ENCODE measurements at places on chromosomes 3 and 15.

DNA sequence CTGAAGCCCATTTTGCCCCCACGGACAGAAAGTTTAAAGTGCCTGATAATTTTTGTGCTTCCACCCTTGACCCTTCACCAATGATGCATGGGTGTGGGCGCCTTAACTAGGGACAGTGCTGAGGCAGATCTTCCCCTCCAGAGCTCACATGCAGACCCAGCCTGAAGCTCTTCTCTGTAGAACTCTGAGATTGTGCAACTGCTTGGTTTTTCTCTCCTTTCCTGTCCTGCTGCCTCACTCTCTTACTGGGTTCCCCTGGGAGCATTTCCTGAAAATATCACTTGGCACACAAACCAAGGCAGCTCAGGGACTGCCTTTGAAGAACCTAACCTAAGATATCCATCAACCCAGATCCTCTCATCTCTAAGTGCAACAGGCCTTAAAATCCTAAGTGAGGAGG lies 220.3 kb upstream of the STT3B start:
- DNase-seq = no peak

DNA sequence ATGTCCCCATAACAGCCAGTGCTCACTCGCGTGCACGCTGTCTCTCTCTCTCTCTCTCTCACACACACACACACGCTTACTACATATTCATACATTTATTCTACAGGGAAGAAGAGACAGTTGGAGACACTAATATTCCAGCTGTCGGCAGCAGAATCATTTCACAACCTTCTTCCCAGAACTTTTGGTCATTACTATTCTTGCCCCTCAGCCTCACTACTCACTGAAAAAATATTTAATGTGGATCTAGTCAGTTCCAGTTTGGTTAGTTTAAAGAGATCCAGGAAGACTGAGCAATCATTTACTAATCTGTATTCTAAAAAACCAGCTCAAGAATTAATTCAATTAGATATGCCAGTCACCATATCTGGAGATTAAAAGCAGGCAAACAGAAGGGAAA lies 394.9 kb downstream of the PTPRG start:
- DNase-seq = no peak

DNA sequence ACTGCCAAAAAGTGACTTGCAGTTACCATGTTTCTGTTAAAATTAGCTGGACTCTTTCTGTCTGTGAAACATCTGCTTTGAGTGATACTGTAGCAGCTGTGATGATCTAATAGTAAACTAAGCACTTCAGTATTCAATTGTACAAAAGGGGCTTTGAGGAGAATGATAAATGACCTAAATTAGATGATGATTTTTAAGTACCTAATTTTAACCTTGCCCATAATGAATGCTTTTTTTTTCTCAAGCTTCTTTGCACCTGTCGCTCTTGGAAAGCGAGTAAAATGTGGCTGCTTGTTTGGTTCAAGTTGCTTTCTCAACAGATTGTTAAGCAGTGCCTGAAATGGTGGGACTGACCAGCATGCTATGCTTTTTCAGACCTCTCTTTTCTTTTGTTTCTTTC lies 752.3 kb downstream of the EPHA3 start:
- no peak for DNase-seq

GRCh38 chr3:194485468-194485880 lies 1.3 kb downstream of the ATP13A3 start:
- DNase-seq = no peak

DNA sequence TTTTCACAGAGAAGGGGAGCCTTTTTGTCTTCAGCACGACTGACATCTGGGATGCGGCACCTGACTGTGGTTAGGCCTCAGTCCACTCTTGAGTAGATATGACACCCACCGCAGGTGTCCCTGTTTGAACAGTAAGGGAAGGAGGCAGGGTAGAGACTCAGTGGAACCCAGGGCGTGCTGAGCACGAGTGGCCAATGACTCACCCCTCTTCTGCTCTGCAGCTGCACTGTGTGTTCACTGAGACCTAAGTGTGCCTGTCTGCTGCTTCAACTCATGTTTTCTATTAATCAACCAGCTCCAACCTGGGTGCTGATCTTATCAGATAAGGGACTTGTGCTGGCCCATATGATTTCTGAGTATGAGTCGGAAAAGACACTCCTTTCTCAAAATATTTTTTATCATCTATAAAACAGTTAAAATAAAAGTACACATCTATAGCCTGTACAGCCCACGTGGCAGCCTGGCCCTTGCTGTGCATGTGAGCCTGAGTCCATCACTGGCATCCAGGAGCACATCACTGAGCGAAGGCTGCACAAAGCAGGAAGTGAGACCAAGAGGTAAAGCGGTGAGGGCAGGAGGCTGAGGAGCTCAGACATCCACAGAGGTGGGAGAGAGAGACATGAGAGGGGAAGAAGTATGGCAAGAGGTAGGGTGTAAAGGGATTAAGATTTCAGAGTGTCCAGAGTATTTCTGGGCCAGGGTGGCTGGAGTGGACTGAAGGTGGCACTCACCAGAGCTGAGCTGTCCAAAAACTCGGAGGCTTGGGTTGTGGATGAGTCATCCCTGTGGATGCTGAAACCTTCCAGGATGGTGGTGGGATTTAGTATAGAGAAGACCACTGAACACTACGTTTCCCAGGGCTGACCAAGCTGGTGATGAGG lies 49.2 kb downstream of the SLC41A3 start:
- peak; percentile 6 for DNase-seq

- no peak for DNase-seq
Measured at GRCh38 chr15:78998526-78998925, 53.7 kb upstream of the CTSH start.

DNA sequence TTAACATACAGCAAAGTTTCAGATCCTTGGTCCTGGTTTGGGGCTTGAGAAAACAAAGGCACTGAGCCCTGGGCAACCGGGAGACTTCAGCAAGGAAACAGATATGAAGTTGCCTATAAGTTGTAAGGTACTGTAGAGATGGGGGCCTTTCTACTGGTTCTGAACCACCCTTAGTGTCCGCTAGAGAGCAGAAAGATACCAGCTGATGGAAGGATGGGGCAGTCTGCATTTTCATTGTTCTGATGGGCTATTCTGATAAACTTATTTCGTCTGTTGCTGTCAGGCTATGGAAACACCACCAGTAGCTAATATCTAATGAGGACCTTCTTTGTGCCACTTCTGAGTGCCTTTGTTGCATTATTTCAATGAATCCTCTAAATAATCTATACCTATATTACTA lies 38.7 kb downstream of the FGD5 start:
- DNase-seq = no peak

DNA sequence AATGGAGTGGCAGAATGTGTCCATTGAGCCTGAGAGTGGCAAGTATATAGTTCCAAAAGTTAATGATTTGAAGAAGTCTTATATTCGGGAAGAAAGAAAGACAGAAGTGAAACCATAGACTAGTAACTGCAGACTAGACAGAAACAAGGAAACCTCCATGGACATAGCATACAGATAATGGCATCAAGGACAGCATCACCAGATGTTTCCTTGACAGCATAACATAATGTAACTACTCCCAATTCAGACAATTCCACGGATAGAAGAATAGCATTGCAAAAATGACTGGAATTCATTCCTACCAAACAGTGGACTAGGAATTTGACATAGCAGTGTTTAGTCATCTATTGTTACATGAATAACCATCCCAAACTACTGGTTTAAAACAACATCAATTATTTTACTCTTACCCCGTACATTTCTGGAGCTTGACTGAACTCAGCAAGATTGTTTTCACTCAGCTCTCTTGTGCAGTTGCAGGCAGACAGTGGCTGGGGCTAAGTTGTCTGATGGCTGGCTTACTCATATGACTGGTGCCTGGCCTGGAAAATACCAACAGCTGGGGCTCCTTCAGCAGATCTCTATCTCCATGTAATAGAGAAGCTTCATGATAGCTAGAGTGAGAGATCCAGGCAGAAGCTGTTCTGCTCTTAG lies 109.7 kb upstream of the GADL1 start:
- DNase-seq = no peak

DNA sequence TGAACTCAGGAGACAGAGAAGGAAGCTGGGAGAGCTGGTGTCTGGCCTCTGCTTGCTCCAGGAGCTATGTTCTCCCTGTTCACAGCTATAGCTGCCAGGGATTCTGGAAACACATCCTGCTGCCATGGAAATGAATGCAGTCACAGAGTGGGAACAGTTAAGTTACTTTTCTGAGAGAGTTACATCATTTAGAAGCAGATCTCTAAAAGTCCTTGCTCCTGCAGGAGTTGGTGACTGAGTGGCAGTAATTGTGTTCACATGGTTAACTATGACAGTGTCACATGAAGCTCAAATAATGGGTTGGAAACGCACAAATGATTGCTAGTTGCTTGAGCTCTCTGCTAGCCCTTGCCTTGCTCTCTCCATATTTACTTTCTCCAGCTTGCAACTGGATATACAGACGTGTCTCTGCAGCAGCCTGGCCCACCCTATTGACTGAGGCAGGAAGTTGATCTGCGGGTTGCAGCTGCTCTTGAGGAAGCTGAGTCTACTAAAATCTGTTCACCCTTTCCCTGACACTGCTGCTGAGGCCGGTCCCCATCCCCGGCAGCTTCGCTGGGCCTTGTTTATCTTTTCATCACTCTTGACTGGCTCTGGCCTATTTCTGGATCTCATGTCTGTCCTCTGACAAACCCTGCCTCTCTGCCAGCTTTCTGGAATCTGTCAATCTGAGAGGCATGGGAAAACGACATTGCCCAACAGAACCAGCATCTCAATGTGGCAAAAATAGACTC lies 16.7 kb upstream of the ISLR start:
- DNase-seq = no peak

GRCh38 chr15:92666780-92667179 lies 11.2 kb upstream of the FAM174B start:
- no peak for DNase-seq

- DNase-seq = no peak
Measured at GRCh38 chr15:63811942-63812550, 21.7 kb downstream of the HERC1 start.

DNA sequence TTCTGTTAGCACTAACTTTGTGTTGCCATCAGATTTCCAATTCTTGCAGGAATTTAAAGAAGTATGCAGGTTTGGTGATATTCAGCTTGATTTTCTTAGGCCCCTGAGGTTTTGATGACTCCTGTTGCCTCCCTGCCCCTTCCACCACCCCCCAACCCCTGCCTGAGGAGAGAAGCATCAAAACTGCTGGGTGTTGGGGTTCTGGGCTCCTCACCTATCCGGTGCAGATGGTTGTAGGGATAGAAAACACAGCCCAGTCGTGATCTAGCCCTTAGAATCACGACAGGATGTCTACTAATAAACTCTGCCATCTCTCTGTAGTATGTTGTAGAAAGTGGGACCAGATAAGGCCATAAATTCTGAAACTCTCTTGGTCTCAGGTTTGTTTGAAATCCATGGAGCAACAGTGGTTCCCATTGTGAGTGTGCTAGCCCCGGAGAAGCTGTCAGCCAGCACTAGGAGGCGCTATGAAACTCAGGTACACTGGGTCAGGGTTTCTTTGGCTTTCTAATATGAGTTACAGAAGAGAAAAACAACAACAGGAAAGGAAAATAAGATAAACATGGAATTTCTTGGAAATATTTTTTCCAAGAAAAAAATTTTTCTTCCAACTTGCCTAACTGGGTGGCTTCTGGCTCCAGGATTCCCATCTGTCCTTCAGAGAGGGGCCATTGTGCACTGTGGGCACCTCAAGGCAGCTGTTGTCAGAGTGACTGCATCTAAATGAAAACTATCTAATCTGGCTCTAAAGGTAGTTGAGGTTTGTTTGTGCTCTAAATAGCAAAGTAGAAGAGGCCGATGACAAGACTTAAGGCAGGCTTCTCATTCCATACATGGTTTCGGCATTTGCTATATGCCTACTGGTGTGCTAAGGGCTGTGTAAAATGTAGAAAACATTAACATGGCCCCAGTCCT lies 8.7 kb downstream of the SRP14 start:
- no peak for DNase-seq

DNA sequence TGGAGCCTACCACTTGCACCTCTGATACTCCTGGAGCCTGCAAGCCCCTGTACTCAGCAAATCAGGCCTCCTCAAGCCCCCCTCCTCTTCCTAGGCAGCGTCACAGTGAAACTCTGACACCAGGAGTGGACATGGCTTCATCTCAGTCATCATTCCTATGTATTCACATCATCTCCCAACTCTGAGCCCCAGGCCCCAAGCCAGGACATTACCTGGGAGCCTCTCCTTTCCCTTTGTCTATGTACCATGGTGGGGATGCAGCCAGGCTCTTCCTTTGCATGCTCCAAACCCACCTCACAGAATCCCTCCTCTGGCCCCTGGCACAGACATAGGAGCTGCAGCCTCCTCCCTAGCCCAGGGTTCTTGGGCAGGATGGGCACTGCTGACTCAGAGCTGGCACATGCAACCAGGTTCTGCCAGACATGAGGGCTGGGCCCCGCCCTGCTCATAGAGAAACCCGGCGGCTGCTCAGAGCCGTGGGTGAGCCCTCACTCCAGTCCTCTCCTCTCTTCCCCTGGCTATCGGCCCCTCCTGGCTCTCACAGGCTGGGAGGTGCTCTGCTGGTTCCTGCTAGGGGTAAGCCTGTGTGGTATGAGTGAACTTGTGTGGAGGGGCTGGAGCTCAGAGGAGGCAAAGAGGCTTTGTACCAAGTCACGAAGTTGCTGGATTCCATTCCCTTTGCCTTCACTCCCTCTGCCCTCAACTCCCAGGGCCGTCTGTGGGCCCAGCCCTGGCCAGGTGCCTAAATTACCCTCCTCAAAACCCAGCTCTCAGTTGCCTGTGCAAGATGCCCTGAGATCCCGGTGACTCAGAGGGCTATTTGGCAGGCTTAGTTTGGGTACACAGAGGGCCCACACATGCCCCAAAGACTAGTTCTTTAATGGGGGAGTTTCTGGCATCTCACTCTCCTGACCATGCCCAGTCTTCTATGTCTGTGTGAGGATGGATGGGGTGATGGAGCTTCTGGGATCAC lies 1.9 kb upstream of the PLCD1 start:
- DNase-seq = peak; percentile 83

DNA sequence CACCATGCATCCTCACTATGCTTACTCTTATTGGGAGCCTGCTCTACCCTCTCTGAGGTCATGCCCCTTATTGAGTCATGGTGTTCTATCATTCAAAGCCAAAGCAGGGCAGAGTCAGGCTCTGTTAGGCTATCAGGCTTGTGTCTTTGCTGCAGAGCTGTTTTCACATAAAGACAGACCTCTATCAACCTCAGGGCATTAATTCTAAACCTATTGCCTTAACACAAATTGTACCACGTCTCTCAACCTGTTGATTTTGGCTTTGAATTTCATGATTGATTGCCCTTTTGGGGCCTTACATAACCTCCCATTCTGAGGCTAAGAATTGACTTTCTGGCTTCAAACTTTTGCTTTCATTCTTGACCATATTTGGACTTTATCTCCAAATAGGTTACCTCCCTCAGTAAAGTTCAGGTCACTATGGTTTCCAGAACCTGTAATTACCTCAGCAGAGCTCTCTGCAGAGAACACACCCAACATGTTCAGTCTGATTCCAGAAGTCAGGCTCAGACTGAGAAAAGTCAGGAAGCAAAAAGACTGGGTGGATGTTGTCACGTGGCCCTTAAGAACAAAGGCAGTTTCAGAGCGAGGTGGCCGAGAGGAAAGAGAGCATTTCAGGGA lies 221.4 kb upstream of the NANOGP8 start:
- no peak for DNase-seq

GRCh38 chr3:180594631-180595558 lies 7.1 kb upstream of the TTC14 start:
- no peak for DNase-seq

GRCh38 chr3:172333042-172333377 lies 115.2 kb downstream of the GHSR start:
- no peak for DNase-seq

- DNase-seq = no peak
Measured at GRCh38 chr3:140152851-140153639, 218.1 kb downstream of the CLSTN2 start.
